ENCODE measurements at places on chromosomes 2 and 18.

GRCh38 chr2:15084826-15085489, 452.4 kb downstream of the LRATD1 start:
- DNase-seq, result no peak

GRCh38 chr2:30216157-30216556, 15.2 kb upstream of the LBH start:
- DNase-seq, result no peak

DNA sequence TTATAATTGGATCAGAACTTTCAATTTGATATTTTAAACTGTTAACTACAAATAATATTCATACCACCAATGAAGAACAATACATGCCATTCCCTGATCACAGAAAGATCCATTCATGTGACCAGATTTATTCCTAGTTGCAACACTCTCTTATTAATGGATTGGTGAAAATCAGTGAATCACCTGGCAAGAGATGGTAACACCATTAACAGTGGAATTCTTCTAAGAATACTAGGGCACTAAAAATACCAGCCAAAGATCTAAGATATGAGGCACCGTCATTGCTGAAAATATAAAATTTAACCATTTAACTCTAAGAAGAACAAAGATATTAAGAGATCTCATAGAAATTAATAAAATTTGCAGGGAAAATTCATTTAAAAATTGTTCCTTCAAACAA, 58.1 kb downstream of the MAP4K3 start:
- DNase-seq, result no peak

DNA sequence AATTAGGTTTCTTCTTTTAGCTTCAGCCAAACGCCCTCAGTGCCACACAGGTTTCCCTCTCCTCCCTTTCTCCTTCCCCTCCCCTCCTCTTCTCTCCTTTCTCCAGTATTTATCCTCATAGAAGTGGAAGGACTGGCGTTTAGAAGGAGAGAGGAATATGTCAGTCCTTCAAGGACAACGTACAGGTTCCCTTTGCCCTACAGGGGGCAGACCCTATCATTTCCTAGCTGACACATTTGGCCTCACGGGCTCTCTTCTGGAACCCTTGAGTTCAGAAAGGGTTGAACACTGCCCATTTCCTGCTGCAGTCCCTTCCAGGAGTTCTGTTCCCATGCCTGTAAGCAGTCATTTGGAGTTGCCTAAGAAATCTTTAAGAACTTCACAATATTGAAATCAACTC, 46.1 kb downstream of the CDCA7 start:
- no peak for DNase-seq

GRCh38 chr18:23154030-23154429, 18.7 kb downstream of the CABLES1 start:
- no peak for DNase-seq

DNA sequence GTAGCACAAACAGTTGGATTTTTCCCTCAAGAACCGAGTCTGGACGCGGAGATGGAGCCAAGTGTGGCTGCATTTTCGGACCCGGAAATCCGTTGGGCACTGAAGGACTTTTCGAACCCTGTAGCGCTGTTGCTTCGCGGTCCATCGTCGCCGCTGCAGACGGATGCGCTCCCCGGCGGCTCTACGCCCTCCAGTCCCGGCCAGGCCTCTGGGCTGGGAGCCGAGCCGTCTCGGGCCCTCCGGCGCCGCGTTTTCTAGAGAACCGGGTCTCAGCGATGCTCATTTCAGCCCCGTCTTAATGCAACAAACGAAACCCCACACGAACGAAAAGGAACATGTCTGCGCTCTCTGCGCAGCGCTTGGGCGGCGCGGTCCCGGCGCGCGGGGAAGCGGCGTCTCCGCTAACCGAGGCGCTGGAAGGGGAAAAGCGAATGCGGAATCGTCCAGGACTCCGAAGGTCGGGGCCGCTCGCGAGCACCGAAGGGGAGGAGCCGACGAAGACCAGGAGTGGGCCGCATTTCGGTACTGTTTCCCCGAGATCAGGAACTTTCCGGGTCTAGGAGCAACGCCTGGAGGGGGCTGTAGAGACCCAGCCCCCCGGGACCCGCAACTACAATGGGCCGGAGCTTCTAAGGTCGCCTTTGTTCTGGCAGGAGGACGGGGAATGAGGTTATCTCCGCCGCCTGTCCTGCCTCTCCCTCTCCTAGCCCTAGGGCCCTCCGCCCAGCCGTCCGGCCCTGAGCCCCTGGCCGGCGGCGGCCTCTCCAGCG, 3.2 kb downstream of the EMX1 start:
- no peak for DNase-seq

DNA sequence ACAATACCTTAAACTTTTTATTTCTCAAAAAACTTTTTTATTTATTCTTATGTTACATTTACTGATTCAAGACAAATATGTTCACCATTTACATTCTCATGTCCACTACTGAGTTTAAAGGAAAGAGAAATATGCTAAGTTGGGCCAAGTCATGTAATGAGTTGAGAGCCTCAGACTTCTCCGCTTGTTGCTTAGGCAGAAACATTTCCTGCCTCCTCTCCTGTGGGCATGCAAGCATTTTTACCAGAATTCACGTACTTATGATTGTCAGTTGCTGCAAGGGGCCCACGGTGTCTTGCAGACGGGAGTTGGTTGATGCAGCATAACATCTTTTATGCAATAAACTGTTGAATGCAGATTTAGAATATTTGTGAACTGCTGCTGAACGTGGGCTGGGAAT, 51.8 kb downstream of the MYO1B start:
- no peak for DNase-seq

DNA sequence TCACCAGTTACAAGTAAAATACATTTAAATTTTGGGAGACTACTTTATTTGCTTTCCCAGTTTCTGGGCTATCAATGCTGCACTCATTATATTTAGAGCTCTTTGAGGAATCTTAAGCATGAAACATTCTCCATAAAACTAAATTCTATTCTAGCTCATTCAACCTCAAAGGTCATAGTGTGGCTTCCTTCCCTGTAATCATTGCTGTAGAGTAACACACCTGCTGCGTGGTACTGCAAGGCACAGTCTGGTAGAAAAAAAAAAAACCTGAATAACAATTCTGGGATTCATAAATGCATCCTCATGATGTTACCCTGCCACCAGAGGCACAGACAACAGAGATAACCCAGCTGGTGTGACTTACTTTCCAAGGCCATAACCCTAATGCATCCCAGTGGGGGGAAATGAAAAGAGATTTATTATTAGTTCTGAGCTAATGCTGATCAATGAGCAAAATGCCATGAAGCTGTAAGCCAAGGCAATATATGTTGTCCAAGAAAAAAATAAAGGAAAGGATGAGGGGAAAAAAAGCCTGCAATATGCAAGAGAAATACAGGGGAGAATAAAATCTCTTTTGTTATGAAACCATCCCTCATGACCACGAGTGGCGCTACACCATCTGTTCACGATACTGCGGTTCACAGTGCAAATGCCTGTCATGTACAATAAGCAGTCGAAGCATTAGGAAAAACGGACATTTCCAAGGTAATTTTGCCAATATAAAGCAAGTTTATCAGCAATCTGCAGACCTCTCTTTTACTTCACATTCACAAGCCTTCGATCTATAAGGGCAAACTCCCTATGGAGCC, 1481.6 kb upstream of the PIK3C3 start:
- no peak for DNase-seq

- DNase-seq, result no peak
Measured at GRCh38 chr2:241122376-241123002, 20.4 kb upstream of the MTERF4 start.

GRCh38 chr2:191217580-191217979, 27.6 kb upstream of the MYO1B start:
- no peak for DNase-seq

GRCh38 chr2:48607307-48608014, 10.2 kb upstream of the GTF2A1L start:
- DNase-seq, result no peak

DNA sequence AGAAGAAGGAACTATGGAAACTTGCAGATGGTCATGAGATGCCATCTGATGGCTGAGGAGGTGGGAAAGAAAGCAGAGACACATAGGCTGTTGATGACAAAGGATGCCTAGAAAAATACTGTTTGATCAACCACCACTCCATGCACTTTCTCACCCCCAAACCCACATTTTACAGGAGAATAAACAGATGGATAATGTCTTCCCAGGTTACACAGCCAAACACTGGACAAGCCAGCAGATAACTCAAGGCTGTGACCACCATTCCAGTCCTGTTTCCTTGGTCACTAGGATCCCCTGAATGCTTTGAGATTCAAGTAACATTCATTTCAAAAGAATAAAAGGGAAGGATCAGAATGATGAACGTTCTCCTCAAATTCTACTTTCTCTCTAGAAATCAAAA, 733.0 kb upstream of the SOX11 start:
- no peak for DNase-seq

GRCh38 chr18:2963048-2963447, 49.9 kb downstream of the LPIN2 start:
- no peak for DNase-seq

DNA sequence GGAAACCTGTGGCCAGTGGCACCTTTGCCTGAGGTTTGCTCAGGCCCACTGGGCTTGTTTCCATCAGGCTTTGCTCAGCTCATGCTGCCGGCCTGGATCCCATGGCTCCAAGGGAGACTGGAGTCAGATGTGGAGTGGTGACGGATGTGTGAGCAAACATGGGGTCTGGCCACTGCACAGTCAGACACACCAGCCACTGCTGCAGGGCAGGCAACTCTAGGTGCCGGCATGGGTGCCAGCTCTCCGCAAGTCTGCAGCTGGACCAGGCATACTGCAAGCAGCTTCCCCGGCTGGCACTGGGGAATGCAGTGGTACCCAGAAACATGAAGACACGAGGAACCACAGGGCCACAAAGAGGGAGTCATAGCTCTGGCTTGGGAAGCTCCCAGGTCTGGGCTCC, 37.4 kb downstream of the TDRD15 start:
- no peak for DNase-seq

DNA sequence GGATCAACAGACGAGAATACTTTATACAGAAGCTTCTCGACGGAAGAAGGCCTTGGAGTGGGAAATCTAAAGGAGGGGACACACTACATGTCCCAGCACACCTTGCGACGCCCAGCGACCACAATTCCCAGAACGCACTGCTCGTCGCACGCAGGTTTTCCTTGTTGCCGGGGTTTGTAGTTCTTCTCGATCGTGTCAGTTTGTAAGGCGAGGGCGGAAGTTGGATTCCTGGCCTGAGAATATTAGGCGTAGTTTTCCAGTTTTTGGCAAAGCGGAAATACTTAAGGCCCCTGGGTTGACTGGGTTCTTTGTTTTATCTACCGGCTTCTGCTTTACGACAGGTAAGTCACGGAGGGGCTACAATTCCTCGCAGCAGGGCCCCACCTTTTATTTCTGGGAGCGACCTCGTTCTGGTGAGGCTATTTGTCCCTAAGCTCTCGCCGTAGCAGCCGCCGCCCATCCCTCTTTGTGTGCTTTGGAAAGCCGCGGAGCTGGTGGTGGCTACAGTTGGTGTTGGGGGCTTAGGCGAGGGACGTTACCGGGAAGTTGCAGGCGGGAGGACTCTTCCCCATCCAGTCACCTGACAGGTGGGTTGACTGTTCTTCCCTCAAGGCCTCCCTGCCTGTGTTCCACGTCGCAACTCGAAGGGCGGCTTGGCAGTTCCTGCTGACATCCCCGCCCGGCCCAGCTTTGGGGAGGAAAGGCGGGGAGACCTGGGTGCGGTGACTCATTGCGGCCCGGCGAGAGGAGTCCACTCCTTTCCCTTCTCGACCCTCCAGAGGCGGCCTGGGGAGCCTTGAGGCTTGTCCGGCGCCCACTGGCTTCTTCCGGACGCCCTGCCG, at the start of gene DYNC1I2:
TSS of gene DYNC1I2 (plus strand) at position 183 of the 842 bp plus-strand sequence. CDS start 2,687 bp downstream, outside the sequence.
- DNase-seq, result peak; percentile 95

- DNase-seq, result no peak
Measured at GRCh38 chr2:117127680-117128079, 686.8 kb upstream of the DDX18 start.

DNA sequence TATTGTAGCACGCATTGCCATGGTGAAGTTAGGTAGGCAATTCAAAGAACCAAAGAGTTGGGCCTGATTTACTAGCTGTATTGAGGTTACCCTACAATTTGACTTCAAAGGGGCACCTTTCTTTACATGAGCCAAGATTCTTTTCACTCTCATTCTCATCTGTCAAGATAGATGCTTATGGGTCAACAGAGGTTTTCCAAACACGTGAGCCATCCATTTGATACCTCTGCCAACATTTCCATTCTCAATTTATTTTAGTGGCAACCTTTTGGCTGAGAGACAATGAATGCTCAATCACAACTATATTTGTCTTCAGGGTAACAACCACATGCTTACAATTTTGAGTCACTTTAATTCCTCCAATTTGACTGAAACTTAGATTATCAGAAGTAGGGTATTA, 370.6 kb upstream of the CDH20 start:
- DNase-seq, result no peak

DNA sequence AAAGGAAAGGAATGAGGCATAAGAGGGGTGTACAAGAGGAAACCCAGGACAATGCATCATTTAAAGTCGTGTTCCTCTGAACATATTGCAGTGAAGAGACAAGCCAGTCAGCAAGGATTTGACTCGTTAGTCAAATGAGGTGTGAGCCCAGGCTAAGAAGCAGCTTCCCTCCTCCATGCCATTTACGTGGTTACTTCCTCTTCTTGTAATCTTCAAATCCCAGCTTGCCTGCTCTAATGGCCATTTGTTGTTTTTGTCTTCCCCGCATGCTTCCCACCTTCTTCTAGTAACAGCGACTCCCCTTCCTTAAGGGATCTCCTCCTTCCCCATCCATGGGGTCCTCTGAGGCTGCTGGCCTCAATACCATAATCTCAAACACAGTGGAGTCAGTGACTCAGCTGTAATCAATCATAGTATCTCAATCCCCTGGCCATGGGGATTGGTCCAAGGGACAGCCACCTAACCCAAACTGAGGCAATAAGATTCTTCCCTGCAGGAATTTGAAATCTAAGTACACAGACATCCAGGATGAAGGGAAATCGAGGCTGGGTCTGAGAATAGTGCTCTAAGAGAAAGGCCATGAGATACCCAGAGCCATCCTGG, 37.6 kb downstream of the SLC14A1 start:
- no peak for DNase-seq

- no peak for DNase-seq
Measured at GRCh38 chr2:241635756-241636155, 1.2 kb downstream of the THAP4 start.

DNA sequence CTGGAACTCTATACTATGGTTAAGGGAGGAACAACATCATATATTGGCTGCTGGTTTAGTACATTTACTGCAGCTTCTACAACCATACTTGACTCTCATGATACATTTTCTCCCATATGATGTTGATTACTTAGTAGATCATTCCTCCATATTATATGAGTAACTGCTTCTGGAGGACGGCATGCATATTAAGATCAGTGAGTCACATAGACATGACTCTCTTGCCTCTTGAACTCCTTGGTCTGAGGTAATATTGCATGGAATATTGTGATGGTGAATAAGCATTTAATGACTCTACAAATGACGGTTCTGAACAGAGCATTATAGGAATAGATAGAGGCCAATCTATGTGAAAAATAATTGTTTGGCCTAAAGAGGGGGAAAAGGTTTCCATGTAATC, 418.8 kb upstream of the SPHKAP start:
- DNase-seq, result no peak

DNA sequence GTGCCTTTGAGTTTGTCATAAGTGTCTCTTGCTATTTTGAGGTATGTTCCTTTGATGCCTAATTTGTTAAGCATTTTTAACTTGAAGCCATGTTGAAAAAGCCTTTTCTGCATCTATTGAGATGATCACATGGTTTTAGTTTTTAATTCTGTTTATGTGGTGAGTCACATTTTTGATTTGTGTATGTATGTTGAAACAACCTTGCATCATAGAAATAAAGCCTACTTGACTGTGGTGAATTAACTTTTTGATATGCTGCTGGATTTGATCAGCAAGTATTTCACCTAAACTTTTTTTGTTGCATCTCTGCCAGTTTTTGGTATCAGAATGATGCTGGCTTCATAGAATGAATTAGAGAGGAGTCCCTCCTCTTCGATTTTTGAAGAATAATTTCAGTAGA, 469.7 kb downstream of the CDH2 start:
- DNase-seq, result no peak
